IMR-90 (cell line): ENCODE measurements at places on chromosomes 7 and 10.
A peak's percentile ranks its signal among the peaks of the same experiment; 100 is the strongest.

GRCh38 chr10:78541481-78542140, 507.9 kb downstream of the RPS24 start:
- peak; percentile 68 for DNase-seq

DNA sequence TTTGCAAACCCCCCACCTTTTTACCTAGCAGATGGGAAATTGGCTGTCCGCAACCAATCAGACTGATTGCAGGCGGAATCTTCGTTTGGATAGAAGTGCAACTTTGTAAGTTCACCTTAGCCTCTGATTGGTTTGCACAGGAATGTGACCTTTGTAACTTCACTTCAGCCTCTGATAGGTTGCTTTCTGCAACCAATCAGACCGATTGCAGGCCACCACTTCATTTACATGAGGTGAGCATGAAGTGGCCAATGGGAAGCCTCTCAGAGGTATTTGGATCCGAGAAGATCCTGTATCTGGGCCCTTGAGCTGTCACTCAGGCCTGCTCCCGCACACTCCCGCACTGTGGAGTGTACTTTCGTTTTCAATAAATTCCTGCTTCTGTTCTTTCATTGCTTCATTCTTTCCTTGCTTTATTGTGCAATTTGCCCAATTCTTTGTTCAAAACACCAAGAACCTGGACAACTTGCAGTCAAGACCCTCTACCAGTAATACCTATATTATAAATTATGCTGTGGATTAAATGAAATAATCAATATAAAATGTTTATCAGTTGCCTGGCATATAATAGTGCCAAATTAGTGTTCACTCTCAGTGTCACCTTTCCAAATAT, 491.4 kb downstream of the PLXNA4 start:
- DNase-seq = peak; percentile 11

DNA sequence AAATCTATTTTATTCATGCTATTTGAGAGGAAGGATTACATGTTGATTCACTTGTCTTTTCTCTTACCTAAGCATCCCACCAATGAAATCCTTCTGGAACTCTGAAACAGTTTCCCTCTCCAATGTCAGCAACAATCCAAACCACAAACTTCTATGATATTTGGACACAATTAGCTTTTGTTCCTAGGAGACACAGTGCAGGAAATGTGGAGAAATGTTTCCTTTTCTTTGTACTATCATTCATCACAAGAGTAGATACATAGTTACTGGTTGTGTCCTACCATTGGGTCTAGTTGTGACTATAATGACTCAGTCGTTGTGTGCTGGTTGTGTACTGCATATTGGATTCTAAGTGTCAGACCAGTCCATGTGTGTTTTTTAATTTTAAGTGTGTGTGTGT, 156.8 kb upstream of the MAGI2 start:
- DNase-seq = peak; percentile 36

- peak; percentile 95 for DNase-seq
Observed at GRCh38 chr7:141585592-141586510, 34.6 kb downstream of the AGK start.

DNA sequence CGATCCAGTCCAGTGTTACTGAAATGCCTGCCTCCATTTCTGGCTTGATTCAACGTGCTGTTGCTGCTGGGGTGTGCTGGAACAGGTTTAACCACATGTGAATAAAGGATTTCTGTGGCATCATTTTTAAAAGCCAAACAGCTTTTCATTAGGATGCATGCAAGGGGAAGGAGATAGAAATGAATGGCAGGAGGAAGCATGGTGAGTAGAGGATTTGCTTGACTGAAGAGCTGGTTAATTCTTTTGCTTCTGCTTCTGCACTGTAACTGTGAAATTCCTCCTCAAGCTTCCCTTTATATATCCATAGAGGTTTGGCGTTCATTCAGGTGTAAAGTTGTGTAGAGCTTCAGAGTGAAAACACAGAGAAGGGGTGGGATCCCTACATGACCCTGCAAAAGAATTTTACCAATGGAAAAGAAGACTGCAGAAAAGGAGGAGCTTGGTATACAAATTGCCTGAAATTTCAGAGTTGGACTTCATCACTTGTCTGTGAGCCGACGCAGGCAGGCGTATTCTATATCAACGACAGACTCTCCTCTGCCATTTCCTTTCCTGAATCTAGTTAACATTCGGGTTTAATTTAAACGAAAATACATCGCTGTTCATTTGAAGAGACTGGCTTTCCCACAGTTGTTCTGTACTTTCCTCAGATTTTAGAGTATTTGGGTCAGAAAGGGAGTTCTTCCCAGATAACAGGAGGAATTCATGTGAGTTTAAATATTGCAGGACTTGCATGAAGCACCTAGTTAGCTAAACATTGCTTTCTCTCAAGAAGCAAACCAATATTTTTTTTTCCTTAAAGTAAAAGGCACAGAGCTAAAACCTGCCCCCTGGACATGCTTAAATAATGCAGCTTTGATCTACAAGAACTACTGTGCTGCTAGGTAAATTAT, at the start of gene SOSTDC1:
Gene SOSTDC1 (minus strand): TSS at position 270 of the 893 bp plus-strand sequence. CDS start 70 bp downstream, at position 200.
- DNase-seq = no peak

DNA sequence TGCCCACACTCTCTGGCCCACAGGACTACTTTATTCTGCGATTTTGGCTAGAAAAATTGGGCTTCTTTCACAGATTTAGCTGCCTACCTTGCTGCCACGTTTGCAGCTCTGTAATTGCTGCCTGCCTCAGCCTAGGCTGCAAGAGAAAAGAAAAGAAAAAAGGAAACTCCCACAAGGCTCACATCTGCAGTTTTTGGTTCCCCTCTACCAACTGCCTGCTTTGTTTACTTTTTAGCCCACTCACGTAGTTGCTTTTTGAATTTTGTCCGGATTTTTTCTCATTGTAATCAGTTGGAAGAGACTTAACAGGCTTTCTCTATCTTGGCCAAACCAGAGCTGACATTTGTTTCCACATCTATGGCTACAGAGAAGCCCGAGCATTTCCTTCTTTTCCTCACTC, 24.3 kb downstream of the SUN3 start:
- DNase-seq = no peak

DNA sequence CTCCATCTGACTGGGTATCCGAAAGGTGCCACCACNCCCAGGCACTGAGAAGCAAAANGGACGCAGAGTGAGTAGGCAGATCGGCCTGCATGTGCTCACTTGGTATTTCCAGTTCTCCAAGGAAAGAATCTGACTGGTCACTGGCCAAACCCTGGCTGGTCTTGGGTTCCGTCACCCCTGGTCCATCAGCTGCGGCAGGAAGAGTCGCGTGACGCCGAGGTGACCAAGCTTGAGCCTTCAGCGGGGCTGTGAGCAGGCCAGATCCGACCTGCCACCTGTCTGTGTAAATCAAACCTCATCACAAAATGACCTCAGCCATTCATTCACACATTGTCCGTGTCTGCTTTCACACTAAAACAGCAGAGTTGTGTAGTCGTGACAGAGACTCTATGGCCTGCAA, 28.8 kb upstream of the CHST15 start:
- no peak for DNase-seq

- no peak for DNase-seq
Observed at GRCh38 chr7:39480901-39481300, 85.3 kb upstream of the YAE1 start.

- no peak for DNase-seq
Observed at GRCh38 chr10:78902815-78903214, 166.0 kb upstream of the ZMIZ1 start.

GRCh38 chr10:71878327-71879034, 27.4 kb upstream of the PSAP start:
- DNase-seq = no peak

DNA sequence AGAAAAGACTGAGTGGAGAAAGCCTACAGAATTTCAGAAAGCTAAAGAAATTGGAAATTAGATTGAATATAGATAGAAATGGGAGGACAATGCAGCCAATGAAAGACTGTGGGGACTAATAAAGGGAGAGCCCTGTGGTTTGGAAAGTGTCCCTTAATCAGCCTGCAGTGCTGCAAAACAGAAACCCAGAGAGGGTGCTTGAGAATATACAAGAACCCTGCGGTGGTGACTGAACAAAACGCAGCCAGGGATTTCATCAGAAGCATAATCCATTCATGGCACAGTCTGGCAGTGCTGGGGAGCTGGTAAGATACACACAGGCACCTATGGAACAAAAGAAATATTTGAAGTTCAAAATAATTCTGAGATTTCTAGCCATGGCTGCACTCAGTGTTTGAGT, 19.1 kb downstream of the CEP41 start:
- peak; percentile 37 for DNase-seq

DNA sequence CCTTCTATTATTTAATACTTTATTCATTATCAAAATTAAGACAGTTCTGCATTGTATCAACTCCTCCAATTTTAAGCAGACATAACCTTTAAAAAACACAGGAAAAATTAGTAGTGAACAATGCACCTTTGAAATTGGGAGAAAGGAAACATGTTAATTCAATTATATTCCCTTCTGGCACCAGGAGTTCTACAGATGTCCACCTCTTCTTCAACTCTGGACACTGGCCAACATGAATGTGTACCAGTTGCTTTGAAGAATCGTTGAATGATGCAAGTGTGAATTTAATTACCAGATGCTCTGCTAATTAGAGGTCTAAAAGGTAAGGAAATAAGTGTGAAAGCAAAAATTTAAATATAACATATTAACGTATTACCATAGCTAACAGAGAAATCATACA, 206.7 kb upstream of the IGFBP3 start:
- DNase-seq = no peak

DNA sequence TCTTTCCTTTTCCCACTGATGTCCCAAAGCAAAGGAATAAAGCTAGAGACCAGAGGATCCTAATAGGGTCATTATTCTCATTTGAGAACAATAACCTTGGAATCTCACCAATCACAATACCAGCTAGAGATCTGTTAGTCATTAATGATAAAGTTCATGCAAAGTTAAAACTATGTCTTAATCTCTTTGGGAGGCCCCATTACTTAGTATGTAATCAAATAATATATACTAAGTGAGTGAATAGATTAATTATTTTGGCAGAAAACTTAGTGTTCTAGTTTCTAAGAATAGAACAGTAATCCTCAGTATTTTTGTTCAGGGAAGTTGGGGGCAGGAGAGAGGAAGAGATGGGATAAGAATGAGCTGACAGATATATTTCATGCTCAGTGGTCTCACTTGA, 227.2 kb downstream of the MTERF1 start:
- no peak for DNase-seq

- DNase-seq = no peak
Observed at GRCh38 chr10:17049195-17049594, 80.4 kb downstream of the CUBN start.

DNA sequence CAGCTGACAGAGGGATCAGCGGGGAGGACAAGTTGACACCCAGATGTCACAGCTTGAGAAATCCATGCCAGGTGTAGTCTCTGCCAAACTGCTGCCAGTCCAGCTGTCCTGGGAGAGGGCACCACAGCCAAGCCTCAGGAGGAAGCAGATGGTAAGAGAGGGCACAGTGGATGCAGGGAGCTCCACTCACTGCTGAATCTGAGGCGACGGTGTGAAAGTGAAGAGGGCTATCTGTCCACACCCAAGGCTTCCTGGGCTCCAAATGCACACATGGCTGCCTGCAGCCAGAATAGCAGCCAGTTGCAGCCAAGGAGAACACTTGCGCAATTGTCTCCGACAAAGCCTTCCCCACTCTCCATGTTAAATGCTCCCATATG, 502.4 kb downstream of the GRID1 start:
- no peak for DNase-seq

DNA sequence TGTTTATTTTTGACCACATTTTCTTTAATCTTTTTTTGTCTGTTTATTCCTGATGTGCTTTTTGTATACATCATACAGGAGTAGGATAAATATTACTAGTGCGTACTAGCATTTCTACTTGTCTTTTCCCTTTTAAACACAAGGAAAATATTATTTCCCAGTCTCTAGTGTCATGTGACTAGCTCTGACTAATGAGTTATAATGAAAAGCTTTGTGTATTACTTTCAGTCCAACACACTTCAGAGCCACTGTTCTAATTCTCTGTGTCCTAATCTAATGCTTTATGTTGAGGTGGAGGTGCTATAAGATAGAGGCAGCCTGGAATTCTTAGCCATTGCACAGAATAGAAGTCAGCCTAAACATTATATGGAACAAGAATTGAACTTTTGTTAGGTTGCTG, 65.0 kb upstream of the RAB18 start:
- DNase-seq = no peak

DNA sequence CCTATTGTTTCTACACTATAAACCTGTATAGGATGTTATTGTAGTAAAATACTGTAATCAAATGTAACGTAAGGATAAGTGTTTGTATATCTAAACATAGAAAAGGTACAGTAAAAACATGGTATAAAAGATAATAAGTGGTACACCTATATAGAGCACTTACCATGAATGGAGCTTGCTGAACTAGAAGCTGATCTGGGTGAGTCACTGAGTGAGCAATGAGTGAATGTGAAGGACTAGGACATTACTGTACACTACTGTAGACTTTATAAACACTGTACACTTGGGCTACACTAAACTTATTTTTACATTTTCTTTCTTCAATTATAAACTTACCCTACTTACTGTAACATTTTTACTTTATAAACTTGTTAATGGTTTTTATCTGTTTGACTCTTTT, 732.9 kb upstream of the LRRN3 start:
- DNase-seq = peak; percentile 86

DNA sequence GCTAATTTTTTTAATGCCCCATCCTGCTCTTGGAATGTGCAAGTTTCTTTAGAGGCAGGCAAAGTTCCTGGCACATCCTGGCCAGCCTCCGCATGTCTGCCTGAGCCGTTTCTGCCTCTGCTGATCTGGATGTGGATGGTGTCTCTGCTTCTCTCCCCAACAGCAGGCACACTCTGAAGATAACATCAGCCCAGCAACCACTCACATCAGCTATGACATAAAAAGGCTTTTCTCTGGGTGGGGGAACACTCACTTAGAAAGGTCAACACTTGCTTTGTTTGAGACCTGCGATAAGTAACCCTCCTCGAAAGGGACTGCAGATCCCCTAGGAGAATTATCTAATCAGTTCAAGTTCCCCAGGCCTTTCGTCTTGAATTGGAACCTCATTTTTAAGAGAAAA, 142.9 kb downstream of the FGFR2 start:
- DNase-seq = no peak

DNA sequence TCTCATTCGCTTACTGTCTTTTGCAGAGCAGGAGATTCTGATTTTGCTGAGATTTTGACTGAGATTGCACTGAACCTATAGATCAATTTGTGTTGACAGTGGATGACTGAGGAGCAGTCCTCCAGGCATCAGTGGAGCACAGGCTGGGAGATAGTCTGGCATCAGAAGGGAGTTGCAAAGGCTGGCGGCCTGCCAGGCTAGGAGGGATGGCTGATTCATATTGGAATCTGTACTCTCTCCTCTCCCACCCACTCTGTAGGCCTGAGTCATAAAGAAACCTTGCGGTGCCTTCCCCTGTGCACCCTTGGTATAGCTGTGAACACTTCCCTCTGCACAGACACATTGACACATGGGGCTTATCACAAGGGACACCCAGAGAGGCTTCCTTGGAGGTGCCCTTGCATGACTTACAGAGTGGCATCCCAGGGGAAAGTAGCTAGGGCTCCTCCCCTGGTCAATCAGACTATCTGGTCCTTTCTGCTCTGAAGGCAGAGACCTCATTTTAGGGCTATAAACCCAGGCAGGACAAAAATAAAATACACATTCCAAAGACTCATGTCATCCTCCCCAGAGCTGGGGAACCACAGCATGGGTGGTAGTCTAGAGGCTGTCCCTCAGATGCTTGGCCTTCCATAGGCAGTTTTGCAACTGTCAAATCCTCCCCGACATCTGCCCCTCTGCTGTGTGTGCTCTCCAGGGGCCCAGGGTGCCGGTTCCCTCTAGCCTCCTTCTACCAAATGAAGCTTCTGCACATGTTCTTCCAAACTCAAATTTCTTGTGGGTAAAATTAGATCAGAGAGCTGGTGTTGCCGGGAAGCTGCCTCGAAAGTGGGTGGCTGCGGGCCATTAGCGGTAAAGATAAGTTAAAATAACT, 37.4 kb upstream of the EEPD1 start:
- peak; percentile 97 for DNase-seq

GRCh38 chr10:120755771-120756170, 95.4 kb upstream of the WDR11 start:
- DNase-seq = no peak
